M059J (cell line): ENCODE measurements at places on chromosomes 4 and X.
A peak's percentile ranks its signal among the peaks of the same experiment; 100 is the strongest.

GRCh38 chr4:89420507-89420906, 112.9 kb upstream of the GPRIN3 start:
- DNase-seq: no peak

- no peak for DNase-seq
Measured at GRCh38 chr4:186688150-186688943, 35.3 kb downstream of the FAT1 start.

DNA sequence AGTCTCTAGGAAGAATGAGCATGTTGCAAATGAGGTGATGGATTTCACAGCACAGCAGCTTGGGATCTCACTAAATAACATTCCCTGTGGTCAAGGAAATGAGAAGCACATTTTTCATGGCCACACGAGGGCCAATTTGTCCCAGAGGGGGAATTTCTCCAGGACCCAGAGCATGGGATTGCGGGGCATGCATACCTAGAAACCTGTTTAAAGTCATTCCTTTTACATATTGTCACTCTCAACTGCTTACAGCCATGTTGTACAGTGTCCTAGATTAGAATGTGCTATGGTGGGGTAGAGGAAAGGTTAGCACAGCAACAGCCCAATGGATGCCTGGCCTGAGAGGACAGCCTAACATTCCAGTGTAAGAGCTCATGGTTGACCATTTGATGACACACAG, 37.4 kb upstream of the NLGN4X start:
- DNase-seq: no peak

DNA sequence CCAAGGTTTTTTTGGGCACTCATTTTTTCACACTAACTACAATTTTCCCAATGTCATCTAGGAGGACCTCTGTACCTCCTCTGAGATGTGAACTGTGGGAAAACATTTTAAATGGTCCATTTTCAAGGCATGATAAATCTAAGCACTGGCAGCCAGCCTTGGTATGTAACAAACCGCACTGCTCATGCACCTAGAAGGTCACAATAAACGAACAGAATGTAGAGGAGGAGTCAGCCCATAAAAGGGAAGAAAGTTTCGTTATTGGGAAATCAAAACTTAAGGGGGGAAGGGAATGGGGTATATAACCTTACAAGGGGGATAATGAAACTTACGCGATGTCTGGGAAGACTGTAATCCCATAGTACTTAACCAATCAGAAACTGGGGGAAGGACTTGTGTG, 16.4 kb downstream of the COX18 start:
- DNase-seq: no peak

- no peak for DNase-seq
Measured at GRCh38 chr4:147981305-147981704, 249.4 kb downstream of the ARHGAP10 start.

GRCh38 chr4:140448162-140448561, 20.7 kb upstream of the CLGN start:
- DNase-seq: peak; percentile 6

DNA sequence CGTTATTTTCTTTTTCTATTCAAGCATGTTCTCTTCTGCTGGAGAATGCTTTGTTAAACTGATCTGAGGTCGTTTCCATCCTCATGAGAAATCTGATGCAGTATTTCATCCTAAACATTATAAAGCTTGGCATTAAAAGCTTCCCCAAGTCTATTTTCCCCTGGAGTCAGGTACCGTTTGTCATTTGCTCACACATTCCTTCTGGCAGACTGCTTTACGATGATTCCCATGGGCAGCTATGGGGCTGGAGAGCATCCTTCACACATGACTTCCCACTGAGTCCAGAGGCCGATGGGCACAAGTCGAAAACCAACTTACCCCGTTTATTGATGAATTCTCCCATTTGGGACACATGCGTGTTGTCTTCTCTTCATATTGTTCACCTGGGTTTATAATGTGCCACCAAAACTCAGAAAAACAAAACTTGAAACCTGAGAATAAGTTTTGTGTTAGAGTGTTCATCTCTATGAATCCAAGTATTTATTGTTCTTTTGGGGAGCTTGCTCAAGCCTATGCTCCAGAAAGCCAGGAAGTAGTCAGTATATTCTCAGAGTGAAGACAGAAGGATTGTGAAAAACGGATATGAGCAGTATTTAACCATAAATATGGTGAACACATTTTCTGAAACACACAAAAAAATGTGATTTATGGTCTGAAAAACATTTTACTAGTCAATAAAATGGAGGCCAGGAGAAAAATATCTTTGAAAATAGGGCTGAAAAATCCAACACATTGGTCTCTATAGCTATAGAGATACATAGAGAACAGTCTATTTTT, 298.8 kb upstream of the NOCT start:
- DNase-seq: no peak

DNA sequence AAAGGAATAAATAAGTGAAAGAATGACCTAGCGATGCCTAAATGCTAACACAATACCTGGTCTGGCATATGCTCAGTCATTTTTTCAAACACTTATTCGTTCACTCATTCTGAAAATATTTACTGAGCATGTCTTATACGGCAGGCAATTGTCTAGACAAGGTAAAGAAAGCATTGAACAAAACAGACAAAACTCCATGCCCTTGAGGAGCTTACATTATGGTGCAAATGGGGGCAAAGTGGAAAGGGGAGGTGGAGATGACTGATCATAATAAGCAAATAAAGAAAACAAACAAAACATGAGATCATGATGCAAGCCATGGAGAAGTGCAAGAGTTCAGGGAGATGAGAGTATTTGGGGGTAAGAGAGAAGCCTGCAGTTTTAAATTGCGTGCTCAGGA, 334.6 kb upstream of the PPARGC1A start:
- no peak for DNase-seq

GRCh38 chrX:153853902-153854267, 23.5 kb upstream of the PDZD4 start:
- DNase-seq: no peak
